ENCODE measurements at places on chromosomes 3 and 15. TPM values are rescaled to one million over a fixed set of nuclear protein-coding genes. Genes with fewer than 3 reads are reported as not detected.

Gene MORC1
- not detected for total RNA-seq

Gene SERP1
- total RNA-seq = 132 TPM

Gene LRTM1
- not detected for total RNA-seq

Gene NRG4
- total RNA-seq = 1.2 TPM

Gene HRG
- not detected for total RNA-seq

DNA sequence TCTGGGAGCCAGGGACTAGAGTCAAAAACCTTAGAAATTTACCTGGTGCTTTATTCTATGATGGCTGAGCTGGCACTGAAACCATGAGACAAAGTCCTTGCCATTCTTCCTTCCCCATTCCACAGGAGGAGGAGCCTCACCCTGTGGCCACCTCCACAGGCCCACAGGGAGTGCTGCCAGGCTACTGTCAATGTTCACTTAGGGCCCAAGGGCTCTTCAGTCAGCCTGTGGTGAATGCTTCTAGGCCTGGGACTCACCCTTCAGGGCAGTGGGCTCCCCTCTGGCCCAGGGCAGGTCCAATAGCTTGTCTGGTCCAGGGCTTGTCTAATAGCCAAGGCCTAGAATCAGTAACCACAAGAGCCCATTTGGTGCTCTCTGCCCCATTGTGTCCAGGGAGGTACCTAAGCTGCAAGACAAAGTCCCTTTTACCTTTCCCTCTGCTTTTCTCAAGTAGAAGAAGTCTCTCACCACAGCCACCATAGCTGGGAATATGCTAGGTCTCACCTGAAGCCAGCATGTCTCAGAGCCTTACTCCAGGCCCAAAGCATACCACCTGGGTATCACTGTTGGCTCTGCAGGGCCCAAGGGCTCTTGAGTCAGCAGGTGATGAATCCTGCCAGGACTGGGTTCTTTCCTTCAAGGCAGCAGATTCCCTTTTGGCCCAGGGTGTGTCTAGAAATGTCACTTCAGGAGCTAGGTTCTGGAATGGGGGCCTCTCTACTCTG lies 61.8 kb upstream of the CHRNB4 start:
- H3K27me3 ChIP-seq = peaks cover 8% of the 10 kb centered on the region
- H3K4me1 ChIP-seq = no peaks in the 10 kb centered on the region
